Colonic mucosa (tissue), 4 donors: ENCODE measurements at places on chromosomes 4 and X.

- no peak for DNase-seq
- no peaks in the 10 kb centered on the region for H3K27me3 ChIP-seq
- H3K36me3 ChIP-seq: no peaks in the 10 kb centered on the region
Observed at GRCh38 chr4:67871867-67872266, 11.9 kb downstream of the TMPRSS11D start.

GRCh38 chr4:3524349-3524748, 7.9 kb downstream of the LRPAP1 start:
- no peak for DNase-seq
- no peaks in the 10 kb centered on the region for H3K4me1 ChIP-seq
- H3K27ac ChIP-seq: no peak overlapping the region

DNA sequence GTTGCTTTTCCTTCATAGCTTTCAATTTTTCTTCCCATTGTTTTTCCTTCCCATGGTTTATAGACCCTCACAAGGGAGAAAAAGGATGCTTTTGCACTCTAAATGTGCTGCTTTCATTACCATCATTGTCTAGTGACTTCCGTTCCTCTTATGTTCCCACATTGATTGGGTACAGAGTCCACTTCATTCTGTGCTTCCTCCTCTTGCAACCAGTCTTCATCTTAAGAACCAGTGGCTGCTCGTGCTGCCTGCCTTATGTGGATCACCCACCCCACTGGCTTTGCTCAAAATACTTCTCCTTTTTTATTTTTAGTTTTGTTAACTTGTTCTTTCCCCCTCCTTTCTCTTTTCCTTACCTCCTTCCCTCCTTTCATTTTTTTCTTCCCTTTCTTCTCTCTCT, 76.5 kb upstream of the BOD1L1 start:
- H3K27ac ChIP-seq: no peak overlapping the region
- no peaks in the 10 kb centered on the region for H3K36me3 ChIP-seq
- no peaks in the 10 kb centered on the region for H3K27me3 ChIP-seq
- peak; percentile 35 for DNase-seq

- H3K4me3 ChIP-seq: no peak overlapping the region
- H3K27me3 ChIP-seq: no peaks in the 10 kb centered on the region
- DNase-seq: no peak
- no peak overlapping the region for H3K27ac ChIP-seq
- H3K4me1 ChIP-seq: no peaks in the 10 kb centered on the region
Observed at GRCh38 chr4:187668526-187669082, 327.0 kb upstream of the ZFP42 start.

DNA sequence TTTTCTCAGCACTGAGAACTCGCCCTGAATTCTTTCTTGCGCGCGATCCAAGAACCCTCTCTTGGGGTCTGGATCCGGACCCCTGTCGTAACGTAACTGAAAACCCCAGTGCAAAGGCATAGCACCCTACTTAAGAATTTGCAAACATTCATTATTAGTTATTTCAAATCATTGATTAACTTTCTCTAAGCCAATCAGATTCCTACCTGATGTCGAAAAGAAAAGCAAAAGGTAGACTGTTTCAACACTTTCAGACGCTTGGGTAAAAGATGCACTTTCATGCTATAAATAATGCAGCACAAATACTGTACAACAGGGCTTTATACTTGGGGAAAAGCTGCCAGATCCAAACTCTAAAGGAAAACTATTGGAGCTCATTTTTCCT, 817 bp upstream of the WDR19 start:
- peak overlapping the region; percentile 29 for H3K4me3 ChIP-seq
- H3K27ac ChIP-seq: peak overlapping the region; percentile 51
- DNase-seq: no peak

GRCh38 chr4:825971-826330, at the start of gene CPLX1:
TSS of gene CPLX1 (minus strand) at chr4:826129. CDS start at chr4:824522, 1,607 bp downstream.
- no peak within 1 kb of the TSS for H3K27ac ChIP-seq
- no peaks in the 10 kb centered on the region for H3K36me3 ChIP-seq
- no peak for DNase-seq
- peak within 1 kb of the TSS; percentile 27 for H3K4me3 ChIP-seq
- H3K4me1 ChIP-seq: peaks cover 4% of the 10 kb centered on the region

DNA sequence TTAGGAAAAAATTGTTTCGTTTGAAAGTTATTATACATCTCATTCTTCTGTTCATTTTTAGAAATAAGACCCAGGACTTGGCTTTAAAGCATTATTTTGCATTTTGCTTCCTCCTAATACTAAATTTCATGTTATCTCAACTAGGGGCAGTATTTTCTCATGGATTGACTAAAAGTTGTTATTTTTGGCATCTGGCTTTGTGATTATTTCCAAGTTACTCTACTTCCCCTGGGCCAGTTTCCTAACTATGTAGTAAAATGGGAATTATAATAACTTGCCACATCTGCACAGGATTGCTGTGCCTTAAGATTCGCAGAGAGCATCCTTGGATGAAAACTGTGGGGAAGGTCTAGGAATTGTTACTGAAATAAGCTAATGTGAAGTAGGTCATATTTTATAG, 3.0 kb downstream of the RBPJ start:
- H3K4me1 ChIP-seq: no peaks in the 10 kb centered on the region
- H3K36me3 ChIP-seq: no peaks in the 10 kb centered on the region
- no peak for DNase-seq
- H3K27ac ChIP-seq: no peak overlapping the region

GRCh38 chr4:37279894-37280592, 35.5 kb downstream of the NWD2 start:
- no peaks in the 10 kb centered on the region for H3K4me1 ChIP-seq
- no peaks in the 10 kb centered on the region for H3K36me3 ChIP-seq
- H3K27me3 ChIP-seq: no peaks in the 10 kb centered on the region
- no peak for DNase-seq

GRCh38 chr4:8549352-8549931, 30.8 kb upstream of the GPR78 start:
- no peak overlapping the region for H3K27ac ChIP-seq
- no peaks in the 10 kb centered on the region for H3K4me1 ChIP-seq
- no peak overlapping the region for H3K4me3 ChIP-seq
- no peak for DNase-seq

DNA sequence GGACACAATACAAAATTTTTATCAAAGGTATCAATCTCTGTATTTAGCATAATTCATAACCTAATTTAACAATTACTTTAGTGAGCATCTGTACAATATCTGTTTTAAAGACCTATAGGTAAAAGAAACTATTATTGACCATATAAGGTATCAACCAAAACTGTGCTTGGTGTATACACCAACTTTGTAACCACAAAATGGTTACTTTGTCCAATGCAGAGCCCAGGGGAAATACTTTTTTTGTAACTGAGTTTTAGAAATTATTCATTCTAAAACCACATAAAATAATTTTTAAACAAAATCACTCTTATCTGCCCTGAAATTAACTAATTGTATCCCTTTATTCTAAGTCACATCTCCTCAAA, 5.0 kb downstream of the CXXC4 start:
- no peak overlapping the region for H3K27ac ChIP-seq
- no peak overlapping the region for H3K4me3 ChIP-seq
- no peak for DNase-seq
- no peaks in the 10 kb centered on the region for H3K4me1 ChIP-seq
- no peaks in the 10 kb centered on the region for H3K36me3 ChIP-seq
- H3K27me3 ChIP-seq: no peaks in the 10 kb centered on the region

DNA sequence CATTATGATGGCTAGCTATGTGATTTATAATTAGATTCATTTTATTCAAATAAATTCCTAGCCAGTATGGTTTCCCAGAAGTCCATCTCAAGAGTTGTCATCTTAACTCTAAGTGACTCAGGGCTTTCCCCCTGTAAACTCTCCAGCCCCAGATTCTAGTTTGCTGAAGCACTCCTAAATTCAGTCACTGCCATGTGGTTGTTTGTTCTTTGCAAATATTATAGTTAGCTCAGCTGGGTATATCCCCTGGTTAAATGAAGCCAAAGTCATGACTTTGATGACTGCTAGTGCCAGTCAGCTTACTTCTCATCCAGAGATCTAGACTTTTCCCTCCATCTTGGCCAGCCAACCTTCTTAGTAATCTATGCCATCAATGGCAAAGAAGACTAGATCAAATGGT, 126.0 kb downstream of the GRIA3 start:
- no peak overlapping the region for H3K27ac ChIP-seq
- H3K4me1 ChIP-seq: no peaks in the 10 kb centered on the region
- H3K4me3 ChIP-seq: no peak overlapping the region
- DNase-seq: no peak

- no peaks in the 10 kb centered on the region for H3K4me1 ChIP-seq
- no peak overlapping the region for H3K4me3 ChIP-seq
- peak; percentile 63 for DNase-seq
- no peaks in the 10 kb centered on the region for H3K27me3 ChIP-seq
Observed at GRCh38 chrX:71098302-71098701, 2.7 kb downstream of the FOXO4 start.

DNA sequence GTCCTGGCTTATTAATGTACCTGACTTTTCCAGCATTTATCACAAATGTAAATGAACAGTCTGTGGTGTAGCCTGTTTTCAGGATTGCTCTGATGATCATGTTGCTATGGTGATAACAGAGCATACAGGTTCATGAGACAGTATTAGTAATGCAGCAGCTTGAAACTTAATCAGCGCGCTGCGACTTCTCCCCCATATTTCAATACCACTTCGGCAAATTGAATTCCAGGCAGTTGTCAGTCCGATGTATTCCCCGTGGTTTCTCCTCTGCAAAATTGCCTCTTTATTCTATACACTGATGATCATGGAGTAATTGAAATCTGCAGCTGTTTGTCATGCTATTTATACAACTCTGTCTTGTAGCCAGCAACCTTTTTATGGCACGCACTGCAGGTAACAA, 239.3 kb downstream of the C4orf33 start:
- no peak overlapping the region for H3K4me3 ChIP-seq
- no peaks in the 10 kb centered on the region for H3K4me1 ChIP-seq
- H3K36me3 ChIP-seq: no peaks in the 10 kb centered on the region
- H3K27me3 ChIP-seq: no peaks in the 10 kb centered on the region
- no peak for DNase-seq

DNA sequence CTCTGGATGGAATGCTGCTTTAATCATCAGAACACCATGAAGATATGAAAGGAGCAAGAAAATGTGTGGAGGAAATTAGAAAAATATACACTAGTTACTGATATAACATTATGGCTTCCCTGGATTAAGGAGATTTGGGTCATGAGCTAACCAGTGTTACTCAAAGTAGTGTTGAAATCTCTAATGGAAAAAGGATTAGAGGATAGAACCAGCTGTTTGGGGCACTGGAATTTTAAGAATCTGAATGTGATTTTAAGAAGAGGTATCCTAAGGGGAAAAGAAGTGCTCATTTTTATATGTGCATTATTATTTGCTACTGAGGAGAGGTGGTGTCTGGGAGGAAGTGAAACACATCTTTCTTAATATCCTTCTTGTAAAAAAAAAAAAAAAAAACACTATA, 164.1 kb upstream of the PPARGC1A start:
- no peak overlapping the region for H3K4me3 ChIP-seq
- no peaks in the 10 kb centered on the region for H3K4me1 ChIP-seq
- no peak for DNase-seq
- no peaks in the 10 kb centered on the region for H3K36me3 ChIP-seq
- H3K27ac ChIP-seq: no peak overlapping the region
- no peaks in the 10 kb centered on the region for H3K27me3 ChIP-seq

GRCh38 chrX:49673394-49673793, 22.4 kb downstream of the PAGE1 start:
- no peaks in the 10 kb centered on the region for H3K27me3 ChIP-seq
- no peak overlapping the region for H3K4me3 ChIP-seq
- no peaks in the 10 kb centered on the region for H3K36me3 ChIP-seq

DNA sequence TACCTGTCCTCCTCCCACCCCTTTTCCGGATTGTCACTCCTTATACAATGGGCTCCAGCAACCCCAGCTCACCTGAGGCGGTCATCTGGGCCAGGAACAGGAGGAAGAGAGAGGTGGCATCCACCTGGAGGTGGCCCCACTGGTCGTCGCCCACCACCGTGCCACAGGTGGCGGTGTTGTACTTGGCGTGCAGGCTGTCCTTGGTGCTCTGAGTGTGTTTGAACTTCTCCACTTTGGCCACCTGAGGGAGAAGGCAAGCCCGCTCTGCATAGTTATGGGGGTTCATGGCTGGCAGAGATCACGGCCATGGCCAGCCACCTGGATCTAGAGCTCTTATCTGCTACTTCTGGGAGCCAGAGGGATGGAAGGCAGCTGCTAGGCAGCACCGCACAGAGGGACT, 32.9 kb downstream of the PHKA2 start:
- no peaks in the 10 kb centered on the region for H3K36me3 ChIP-seq
- H3K27ac ChIP-seq: no peak overlapping the region
- DNase-seq: no peak
- H3K4me3 ChIP-seq: no peak overlapping the region

DNA sequence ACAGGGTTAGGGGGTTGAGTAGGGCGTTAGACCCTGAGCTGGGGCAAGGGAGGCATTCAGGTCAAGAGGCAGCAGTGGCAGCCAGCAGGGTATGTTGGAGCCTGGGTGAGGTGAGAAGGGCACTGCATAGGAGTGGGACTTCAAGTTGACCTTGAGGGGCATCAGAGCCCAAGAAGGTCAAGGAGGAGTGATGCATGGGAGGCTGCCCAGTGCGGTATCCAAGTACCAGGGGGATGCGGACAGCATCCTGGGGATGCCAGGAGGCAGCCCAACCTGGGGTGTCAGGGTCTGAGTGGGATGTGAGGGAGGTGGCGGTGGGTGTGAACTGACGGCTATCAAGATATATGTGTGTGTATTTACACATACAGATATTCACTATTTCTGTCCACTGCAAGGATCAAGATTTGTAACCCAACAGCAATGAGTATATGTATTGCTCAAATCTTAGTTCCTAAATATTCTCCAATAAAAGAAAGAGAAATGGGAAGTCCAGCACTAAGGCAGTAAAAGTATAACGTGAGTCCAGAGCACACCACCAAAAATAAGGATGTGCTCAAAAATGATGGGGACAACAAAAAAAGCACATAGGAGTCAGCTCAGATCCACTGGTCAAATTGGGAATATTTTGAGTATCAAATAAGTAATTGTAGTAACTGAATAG, 9.8 kb upstream of the DCLK2 start:
- H3K27me3 ChIP-seq: no peaks in the 10 kb centered on the region
- H3K36me3 ChIP-seq: no peaks in the 10 kb centered on the region
- DNase-seq: no peak
- H3K4me1 ChIP-seq: no peaks in the 10 kb centered on the region

- H3K4me1 ChIP-seq: no peaks in the 10 kb centered on the region
- H3K4me3 ChIP-seq: no peak overlapping the region
- no peak for DNase-seq
- no peaks in the 10 kb centered on the region for H3K36me3 ChIP-seq
- H3K27ac ChIP-seq: no peak overlapping the region
Observed at GRCh38 chrX:134718966-134719317, 60.7 kb upstream of the PLAC1 start.

- no peaks in the 10 kb centered on the region for H3K4me1 ChIP-seq
- no peak for DNase-seq
- H3K4me3 ChIP-seq: no peak overlapping the region
- no peak overlapping the region for H3K27ac ChIP-seq
- no peaks in the 10 kb centered on the region for H3K36me3 ChIP-seq
- H3K27me3 ChIP-seq: no peaks in the 10 kb centered on the region
Observed at GRCh38 chr4:60400593-60400992, 799.5 kb upstream of the ADGRL3 start.

GRCh38 chr4:157896726-157897125, 276.1 kb downstream of the GASK1B start:
- H3K4me1 ChIP-seq: no peaks in the 10 kb centered on the region
- H3K36me3 ChIP-seq: no peaks in the 10 kb centered on the region
- DNase-seq: no peak
- H3K27me3 ChIP-seq: no peaks in the 10 kb centered on the region
- no peak overlapping the region for H3K4me3 ChIP-seq
- H3K27ac ChIP-seq: no peak overlapping the region
